ENCODE measurements at places on chromosomes 5 and 9.
A peak's percentile ranks its signal among the peaks of the same experiment; 100 is the strongest.

GRCh38 chr9:129609486-129610212, 11.3 kb downstream of the C9orf50 start:
- DNase-seq, result peak; percentile 80

DNA sequence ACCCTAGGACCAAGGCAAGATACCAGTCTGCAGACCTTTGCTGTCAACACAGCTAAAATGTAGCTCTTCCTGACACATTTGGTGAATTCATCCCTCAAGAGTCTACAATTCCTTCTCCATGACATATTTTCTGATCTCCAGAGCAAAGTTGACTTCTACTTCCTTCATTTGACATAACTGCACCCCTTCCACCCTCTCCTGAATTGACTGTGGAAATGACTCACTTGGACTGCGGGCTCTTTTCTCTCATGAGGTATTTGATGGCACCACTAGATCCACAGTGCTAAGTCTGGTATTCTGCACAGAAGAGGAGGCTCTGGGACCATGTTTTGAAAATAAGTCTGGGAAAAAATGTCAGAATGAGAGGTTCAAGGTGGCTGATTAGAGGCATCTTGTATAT, 338.4 kb upstream of the TRPC7 start:
- DNase-seq, result no peak

DNA sequence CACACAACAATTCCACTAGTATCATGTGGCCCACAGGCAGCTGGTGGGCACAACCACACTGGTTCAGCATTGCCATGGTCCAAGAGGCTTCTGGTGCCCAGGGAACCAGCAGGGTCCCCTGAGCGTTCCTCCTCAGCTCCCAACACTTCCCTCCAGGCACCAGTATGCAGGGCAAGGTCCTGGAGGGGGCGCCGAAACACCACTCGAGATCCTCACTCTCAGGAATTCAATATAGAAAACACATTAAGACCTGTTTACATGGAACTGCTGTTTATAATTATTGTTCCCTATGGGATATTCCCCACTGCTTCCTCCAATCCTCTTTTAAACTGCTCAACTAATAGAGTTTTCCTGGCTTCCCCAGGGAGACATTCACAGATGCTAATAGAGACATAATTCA, 91.9 kb upstream of the GABRP start:
- no peak for DNase-seq

DNA sequence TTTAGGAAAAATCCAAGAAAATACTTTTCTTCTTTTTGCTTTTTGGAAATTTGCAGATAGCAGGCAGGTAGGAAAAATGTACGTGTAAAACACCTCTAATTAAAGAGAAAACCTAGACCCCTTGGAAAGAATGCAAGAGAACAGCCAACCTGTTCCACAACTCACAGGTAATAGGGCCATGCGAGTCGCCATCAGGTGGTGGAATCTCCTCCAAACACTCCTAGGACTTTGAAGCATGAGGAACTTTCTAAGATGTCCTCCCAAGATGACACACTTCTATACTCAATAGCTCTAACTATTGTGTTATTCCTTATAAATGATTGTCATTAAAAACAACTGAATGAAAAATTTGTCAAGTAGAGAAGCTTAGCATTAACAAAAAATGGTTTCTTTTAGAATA, 174.0 kb downstream of the TMC1 start:
- no peak for DNase-seq

DNA sequence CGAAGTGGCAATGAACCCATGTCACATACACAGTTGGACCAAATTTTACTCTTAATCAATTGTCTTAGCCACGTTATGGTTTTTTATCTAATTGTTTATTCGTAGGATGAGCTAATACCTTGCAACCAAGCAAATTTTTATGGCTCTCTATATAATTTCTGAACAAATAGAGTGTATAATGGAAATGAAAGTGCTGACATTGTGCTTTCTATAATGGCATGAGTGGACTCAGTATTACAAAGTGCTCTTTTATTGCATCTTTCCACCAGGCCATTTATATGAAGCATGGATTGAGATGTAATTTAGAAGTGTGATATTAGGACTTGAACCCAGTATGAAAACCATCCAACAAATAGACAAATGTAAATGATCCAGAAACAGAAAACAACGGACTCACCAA, 1096.0 kb downstream of the DTWD2 start:
- no peak for DNase-seq

DNA sequence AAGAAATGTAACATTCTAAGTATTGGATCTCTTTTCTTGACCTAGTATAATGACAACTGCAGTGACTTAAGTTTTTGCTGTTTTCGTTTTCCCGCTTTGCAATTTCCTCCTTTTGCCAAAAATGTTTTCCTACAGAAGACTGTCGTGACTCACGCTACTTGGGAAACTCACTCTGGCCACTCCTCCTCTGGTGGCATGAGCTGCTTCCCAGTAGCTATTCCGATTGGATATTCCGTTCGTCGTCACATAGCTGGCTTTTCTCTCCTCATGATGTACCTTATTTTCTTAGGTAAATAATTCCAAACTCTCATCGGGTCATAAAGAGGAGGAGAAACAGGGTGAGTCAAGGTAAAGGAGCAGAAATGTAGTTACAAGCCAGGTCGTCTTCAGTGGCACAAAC, 64.9 kb downstream of the GOLPH3 start:
- DNase-seq, result no peak

DNA sequence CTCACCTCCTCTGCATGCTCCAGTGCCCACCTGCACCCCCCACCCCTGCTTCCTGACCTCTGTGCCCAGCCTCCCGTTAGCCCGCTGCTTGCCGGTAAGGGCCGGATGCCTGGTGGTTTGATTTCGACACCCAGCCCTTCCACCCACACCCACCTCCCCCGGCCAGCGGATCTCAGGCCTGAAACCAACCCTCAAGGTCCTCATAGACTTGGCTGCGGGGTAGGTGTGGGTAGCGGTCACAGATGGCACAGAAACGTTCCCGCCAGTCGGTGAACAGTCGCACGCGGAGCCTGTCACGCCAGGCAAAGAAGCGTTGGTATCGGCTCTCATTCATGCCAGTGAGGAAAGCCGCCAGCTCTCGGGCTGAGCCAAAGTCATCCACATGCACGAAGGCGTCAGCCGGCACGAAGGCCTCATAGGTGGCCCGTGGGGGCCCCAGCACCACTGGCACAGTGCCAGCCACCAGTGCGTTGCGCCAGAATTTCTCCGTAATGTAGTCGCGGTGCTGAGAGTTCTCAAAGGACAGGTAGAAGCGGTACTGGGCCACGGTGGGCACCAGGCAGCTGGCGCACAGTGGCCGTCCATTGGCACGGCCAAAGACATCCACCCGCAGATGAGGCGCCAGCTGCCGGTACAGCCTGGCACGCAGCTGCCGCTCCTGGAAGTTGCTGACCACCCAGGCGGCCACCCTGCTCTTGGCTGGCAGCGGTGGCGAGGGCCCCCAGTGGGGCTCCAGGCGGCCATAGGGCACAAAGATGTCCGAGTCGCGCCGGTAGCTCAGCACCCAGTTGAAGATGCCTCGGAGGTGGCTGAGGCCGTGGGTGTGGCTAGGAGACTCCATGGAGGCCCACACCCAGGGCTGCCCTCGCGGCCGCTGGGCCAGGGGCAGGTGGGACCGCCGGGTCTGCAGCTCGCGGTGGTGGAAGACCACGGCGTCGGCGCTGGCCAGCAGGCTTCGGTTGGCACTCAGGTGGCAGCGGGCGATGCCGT, 1.1 kb downstream of the FUT7 start:
- DNase-seq, result no peak

DNA sequence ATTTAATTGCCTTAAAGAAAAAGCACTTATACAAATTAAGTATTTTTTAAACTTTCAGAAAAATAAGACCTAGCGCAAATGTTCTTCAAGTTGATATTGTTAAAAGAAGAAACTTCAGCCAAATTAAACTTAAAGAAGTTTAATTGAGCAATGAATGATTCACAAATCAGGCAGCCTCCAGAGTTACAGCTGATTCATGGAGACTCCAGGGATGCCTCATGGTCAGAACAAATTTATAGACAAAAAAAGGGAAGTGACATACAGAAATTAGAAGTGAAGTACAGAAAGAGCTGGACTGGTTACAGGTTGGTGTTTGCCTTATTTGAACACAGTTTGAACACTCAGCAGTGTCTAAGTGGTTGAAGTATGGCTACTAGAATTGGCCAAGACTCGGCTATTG, 60.3 kb downstream of the CDKN2A start:
- DNase-seq, result peak; percentile 29

DNA sequence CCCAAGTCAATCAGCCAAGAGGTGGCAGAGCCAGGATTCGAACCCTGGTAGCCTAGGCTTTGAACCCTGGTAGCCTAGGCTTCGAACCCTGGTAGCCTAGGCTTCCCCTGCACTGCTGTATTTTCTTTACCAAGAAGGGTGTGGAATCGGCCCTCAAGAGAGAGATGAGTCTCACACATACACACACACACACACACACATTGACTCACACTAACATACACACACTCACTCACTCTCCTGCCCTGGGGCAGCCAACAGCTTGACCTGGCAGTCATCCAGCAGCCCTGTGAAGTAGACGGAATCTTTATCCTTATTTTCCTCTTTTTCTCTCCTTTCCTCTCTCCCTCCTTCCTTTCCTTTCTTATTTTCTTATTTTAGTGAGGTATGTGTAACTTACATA, 55.4 kb upstream of the RPL26L1 start:
- peak; percentile 94 for DNase-seq

All from astrocyte of the spinal cord (primary cell).